ENCODE measurements at places on chromosomes 1 and 21. TPM values are rescaled to one million over a fixed set of nuclear protein-coding genes. Genes with fewer than 3 reads are reported as not detected.

LRRC71 gene
- polyA plus RNA-seq, result 1.1 TPM

DNA sequence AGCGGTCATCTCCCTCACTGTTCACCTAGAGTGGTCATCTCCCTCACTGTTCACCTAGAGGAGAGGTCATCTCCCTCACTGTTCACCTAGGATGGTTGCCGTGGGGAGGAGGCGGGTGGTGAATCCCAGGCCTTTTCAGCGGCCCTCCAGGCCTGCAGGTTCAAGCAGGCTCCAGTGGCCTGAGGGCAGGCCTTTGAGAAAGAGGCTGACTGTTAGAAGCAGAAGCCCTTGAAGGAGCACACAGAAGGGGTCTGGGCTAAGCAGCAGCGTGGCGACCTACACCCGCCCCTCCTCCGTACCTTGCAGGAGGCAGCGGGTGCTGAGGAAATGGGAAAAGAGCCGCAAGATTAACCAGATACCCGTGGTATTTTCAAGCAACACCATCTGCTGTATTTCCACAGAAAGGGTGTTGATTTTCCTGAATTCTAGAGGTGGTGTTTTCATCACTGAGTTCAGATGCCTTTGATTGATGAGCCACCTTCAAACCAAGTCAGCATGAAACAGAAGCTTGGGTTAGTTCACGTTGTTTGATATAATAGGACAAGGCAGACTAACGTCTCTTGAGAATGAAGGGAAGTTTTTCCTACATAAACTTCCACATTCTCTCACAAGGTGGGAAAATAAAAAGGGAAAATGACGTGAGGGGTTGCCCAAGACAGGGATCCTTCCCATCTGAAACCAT lies 289.5 kb downstream of the KIF26B start:
- DNase-seq, result no peak

DNA sequence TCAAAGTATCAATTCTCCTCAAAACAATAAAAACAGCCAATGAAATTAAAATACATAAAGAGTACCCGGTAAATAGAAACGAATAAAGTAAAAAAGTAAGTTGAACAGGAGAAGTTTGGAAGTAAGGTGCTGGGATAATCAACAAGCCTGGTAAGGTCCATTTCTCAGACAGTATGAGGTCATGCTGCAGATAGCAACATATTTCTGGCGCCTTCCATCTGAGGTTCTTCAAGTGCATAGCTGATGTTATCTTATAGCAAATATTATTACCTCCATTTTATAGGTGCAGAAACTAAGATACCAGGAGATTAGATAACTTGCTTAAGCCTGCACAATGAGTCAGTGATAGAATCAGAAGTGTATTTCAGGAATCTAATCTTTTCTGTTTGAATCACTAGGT lies 23.7 kb upstream of the CEP350 start:
- no peak for DNase-seq

TRIM67 gene
- 0.82 TPM for polyA plus RNA-seq

OR2T33 gene
- not detected for polyA plus RNA-seq

S100B gene
- 1.4 TPM for polyA plus RNA-seq

DNA sequence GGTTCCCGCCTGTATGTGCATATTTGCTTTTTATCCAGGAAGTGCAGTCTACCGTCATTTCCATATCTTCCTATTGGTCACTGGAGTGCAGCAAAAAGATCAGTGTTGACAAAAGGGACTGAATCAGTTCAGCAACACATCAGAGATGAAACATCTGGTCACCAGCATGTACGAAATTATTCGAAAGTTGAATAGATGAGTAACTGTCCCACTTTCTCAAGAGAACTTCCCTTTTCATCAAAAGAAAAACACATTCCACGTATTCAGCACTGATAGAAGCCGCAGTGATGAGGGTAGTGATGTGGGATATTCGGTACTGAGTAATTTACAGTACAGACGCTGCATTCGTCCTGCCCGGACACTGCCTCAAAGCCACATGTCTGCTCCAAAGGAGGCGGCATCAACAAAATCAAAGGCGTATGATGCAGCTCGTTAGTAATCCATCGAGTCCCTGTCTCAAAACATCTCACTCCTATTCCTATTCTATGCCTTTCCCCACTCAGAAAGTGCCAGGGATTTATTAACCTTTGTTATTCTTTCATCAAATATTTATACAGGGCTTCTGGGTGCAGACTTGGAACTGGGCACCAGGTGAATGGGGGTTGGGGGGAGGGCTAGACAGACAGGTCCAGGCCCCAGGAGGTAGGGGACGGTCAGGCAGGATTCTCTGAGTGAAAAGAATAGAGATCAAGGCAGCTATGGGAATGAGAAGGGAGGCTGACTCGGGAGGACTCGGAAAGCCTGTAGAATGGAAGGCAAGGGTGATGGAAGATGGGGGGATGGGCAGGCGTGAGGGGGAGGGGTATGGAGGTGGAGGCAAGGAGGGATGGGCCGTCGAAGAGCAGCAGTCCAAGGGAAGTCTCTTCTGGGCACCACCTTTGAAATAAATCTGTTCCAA lies 79.5 kb upstream of the SLC45A1 start:
- no peak for DNase-seq

KCNQ4 gene
- polyA plus RNA-seq, result 1.7 TPM

- DNase-seq, result no peak
Measured at GRCh38 chr1:88300752-88301263, 383.3 kb upstream of the PKN2 start.

DNA sequence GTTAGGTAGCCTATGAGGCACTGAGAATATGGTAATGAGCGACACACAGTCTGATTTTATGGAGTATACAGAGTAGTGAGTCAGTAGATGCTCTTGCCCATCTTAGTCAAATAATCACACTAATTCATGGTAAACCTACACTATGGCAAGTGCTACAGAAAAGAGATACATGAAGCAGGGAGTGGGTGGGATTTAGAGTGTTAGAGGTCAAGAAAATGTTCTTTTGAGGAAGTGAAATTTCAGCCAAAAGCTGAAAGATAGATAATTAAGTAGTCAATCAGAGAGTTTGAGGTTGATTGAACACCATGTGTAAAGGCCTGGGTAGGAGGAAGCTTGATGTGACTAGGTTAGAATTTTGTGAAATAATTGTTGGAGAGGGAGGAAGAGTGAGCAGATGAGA lies 14.7 kb downstream of the MDM4 start:
- DNase-seq, result no peak

RGSL1 gene
- polyA plus RNA-seq, result not detected

CAMK1G gene
- 6.5 TPM for polyA plus RNA-seq

DNA sequence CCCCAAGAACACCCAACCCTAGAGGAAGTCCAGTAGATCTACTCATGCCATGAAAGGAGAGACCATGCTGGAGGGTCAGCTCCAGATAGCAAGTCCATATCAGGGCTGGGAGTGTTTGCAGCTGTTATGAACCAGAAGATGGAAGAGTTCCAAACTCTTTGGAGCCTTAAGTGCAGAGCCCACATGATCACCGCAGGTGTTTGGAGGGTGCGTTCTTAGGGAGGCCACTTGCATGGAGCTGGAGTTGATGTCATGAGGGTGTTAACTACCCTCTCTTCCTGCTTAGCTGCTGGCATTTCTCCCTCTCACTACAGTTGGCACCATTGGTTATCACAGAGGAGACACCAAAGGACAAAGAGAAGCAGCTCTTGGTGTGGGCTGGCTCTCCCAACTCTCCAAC lies 616.9 kb downstream of the AJAP1 start:
- DNase-seq, result no peak

DNA sequence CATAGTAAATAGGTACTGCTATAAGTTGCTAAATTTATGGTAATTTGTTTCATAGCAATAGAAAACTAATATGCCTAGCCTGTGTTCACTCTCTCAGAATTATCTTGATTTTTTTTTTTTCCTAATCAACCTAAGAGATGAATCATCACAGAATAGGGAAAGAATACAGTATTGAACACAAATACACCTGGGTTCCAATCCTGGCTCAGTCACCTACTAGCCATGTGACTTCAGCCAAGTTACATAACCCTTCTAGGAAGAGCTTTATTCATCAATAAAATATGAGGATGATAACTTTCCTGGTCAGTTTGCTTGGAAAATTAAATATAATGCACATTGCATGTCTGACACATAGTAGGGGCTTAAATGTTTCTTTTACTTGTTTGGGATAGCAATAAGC lies 279.5 kb downstream of the FOXD2 start:
- no peak for DNase-seq

DNA sequence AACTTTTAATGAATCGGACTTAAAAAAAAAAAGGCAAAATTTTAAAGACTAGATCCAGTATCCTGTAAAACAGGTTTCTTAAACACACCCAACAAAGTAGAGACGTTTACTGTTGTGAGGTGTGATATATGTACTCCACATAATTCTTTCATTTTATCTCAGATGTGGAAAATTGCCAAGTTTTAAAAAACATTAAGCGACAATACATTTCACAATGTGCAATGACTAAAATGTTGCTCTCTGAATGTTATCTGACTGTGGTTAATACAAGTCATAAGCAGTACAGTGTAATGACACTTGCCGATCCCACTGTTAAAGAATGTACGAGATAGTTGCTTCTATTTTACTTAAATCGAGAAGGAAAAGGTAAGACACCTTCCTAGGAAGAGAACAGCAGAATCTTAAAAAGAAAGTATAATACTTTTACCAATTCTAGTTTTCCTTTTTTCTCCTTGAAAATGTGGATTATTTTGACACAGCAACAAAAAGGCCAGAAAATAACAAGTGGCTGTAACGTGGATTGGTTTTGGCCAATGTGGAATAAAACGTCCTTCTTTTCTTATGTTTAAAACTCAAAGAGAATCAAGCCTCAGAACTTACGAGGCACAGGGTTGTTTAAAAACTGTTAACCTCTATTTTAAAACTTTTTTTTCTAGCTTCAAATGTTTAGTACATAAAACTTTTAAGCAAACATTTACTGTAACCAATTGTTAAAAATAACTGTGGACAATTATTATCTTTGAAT lies 51.4 kb downstream of the TP53BP2 start:
- no peak for DNase-seq

DNA sequence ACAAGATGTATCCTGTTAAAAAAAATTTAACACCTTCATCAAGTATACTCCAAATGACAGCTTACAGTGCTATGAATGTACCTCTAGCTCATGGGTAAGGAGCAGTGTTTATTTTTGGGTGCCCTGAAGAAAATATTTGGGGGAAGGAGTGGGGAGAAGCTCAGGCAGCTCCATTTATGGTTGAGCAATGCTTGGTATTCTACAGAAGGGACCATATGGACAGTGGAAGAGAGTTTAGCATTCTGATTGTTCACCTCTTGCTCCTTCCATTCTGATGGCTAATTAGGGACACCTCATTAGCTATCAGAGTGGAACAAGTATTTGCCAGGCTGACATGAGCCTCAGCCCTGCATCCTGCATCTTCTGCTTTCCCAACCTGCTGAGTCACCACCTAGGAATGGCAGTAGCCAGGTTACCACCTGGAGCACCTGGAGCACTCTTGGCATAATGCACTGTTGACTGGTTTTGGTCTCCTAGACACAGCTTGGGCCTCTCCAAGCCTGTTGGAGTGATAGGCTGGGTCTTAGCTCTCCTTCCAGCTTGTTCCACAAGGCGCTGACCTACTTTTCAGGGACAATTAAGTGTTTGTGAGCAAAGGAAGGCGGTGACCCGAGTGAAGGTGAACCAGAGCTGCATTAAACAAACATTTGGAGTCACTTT lies 62.0 kb upstream of the MACF1 start:
- DNase-seq, result peak; percentile 82

DNA sequence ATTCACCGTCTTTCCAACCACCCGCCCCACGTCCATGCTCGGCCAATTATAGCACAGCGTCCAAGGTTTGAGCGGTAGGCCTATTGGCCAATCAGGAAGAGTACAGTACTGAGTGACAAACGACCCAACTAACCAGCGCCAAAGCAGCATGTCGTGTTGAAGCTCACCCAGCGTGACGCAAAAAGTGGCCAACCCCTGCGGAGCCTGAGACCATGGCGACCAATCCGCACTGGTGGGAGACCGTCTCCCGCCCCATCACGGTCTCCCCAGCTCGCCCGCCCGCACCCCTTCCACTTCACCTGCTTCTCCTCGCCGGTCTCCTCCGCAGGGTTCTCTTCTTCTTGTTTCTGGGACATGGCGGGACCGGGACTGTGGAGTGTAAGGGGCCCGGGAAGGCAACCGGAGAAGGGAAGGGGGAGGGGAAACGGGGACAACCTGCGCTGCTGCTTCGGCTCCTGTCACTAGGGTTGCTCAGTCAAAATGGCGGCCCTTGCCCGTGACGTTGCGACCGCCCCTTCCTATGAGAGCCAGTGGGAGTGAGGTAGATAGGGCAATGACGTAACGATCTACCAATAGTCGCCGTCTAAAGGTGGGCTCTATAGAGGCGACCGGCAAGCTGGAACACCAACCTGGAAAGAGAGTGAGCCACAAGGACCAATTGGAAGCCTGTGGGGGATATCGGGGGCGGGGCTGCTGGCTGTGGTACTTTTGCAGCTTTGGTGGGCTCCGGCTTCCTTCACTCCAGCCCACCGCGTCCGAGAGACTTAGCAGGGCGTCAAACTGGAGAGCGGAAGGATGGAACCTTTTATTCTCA lies at the start of gene ENSA:
Gene ENSA, minus strand, starts transcription at position 498 of the 814 bp plus-strand sequence. Its CDS starts 142 bp downstream, at position 356.
- peak; percentile 99 for DNase-seq

OR2L13 gene
- polyA plus RNA-seq, result not detected

- DNase-seq, result no peak
Measured at GRCh38 chr1:25057188-25057587, 127.1 kb upstream of the RUNX3 start.

TAGLN2 gene
- polyA plus RNA-seq, result 347 TPM

- DNase-seq, result no peak
Measured at GRCh38 chr1:37158113-37158749, 123.9 kb upstream of the GRIK3 start.

DNA sequence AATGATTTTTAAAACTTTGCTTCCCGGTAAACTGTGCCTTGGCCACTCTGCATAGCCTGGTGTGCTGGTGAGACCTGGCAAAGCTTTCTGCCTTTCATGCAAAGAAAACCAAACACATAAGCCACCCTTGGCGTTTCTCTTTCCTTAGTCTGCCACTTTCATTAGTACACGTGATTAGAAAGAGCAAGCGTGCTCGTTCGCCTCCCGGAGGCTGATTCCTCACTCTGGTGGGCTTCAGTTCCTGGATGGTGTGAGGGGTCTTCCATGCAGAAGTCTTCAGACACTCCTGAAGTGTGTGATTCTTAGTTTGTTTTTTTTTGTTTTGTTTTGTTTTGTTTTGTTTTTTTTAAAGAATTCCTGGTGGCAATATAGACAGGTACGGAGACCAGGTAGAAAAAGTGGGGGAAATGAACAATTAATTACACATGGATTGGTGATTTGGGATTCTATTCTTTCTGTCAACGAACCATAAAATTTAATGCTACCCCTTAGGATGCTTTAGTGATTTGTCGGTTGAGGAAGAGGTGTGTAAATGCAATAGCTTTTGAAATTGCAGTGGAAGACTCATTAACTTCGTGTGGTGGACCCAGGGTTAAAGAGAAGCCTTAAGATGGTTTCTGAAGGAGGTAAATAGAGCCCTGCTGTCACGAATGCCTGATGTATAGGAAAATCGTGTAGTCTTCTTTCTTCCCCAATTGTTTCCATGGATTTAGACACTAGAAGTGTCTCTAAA lies 2.1 kb downstream of the GALNT2 start:
- no peak for DNase-seq

GRCh38 chr1:172928412-172928811 lies 122.3 kb downstream of the TNFSF18 start:
- peak; percentile 41 for DNase-seq

GRCh38 chr1:212107481-212107880 lies 71.9 kb downstream of the DTL start:
- no peak for DNase-seq

Data from left lung (tissue), 14 donors.